ENCODE measurements at places on chromosomes 5 and 9. TPM values are rescaled to one million over a fixed set of nuclear protein-coding genes. Genes with fewer than 3 reads are reported as not detected.

DNA sequence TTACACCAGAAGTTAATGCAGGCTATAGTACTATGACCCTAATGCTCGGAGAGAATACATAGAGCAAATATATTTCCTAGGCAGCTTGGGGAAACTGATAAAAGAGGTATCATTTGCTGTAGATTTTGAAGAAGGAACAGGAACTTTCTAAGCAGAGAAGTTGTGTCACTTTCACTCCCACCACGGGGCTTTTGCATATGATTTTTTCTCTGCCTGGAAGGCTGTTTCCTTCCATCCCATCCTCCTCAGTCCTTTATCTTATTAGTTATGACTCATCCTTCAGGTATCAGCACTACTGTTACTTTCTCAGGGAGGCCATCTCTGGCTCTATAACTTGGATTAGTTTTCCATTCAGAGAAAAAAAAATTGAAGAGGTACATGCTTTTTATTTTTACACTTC is 2006.1 kb upstream of the WWC1 start:
- no peak overlapping the region for H3K27ac ChIP-seq
- H3K4me3 ChIP-seq = no peak overlapping the region
- H3K27me3 ChIP-seq = no peaks in the 10 kb centered on the region

- peaks cover 14% of the 10 kb centered on the region for H3K27me3 ChIP-seq
- DNase-seq = no peak
- H3K4me1 ChIP-seq = peaks cover 15% of the 10 kb centered on the region
- H3K36me3 ChIP-seq = no peaks in the 10 kb centered on the region
- no peak overlapping the region for H3K4me3 ChIP-seq
Measured at GRCh38 chr9:89667726-89668125, 62.9 kb downstream of the GADD45G start.

DNA sequence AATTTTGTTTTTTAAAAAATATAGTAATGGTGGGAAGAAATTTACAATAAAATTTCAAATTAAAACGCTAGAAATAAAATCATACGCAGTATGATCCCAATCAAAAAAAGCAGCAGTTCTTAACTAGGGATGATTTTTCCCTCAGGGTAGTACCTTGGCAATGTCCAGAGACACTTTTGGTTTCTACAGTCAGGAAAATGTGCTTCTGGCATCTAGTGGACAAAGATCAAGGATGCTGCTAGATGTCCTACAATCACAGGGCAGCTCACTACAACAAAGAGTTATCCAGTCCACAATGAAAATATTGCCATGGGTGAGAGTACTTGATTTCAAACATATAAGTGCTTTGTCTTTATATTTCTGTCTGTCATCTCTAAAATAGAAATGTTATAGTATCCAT is 400.2 kb upstream of the SGCD start:
- no peaks in the 10 kb centered on the region for H3K36me3 ChIP-seq
- H3K4me1 ChIP-seq = no peaks in the 10 kb centered on the region
- no peaks in the 10 kb centered on the region for H3K27me3 ChIP-seq
- H3K4me3 ChIP-seq = no peak overlapping the region
- no peak for DNase-seq

- H3K27ac ChIP-seq = no peak overlapping the region
- no peak for DNase-seq
- H3K27me3 ChIP-seq = peaks cover 8% of the 10 kb centered on the region
- H3K36me3 ChIP-seq = no peaks in the 10 kb centered on the region
Measured at GRCh38 chr9:3151672-3152576, 308.0 kb upstream of the PUM3 start.

DNA sequence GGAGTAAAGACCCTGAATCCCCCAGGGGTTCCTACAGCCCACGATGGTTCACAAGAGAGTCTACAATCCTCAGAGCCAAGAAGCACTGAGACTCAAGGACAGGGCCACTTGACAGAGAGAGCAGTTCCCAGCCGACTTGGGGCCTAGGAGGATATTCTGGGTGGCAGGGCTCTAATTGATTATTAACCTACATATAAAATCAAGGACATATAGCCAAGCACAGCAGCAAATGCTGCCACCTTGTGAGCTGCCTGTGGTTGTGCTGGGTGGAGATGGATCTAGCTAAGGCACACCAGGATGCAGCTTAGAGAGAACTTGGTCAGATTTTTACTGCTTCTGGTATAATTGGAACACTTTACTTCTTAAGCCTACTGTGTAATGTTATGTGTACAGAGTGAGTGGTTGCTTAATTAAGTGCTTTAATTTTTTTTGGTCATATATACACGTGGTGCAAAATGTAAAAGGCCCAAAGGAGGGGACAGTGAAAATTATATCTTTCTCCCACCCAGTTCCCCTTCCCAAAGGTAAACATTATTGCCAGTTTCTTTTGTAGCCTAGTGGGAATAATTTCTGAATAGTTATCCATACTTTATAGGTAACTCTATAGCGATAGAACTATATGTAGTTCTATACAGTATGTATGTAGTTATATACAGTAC is 78.8 kb downstream of the F2RL2 start:
- no peaks in the 10 kb centered on the region for H3K36me3 ChIP-seq
- H3K4me3 ChIP-seq = peak overlapping the region; percentile 75
- H3K4me1 ChIP-seq = peaks cover 83% of the 10 kb centered on the region
- no peaks in the 10 kb centered on the region for H3K27me3 ChIP-seq
- peak; percentile 33 for DNase-seq

GRCh38 chr5:163508753-163509152 is 3.3 kb downstream of the MAT2B start:
- no peak for DNase-seq
- H3K4me3 ChIP-seq = peak overlapping the region; percentile 75
- no peaks in the 10 kb centered on the region for H3K27me3 ChIP-seq
- peaks cover 34% of the 10 kb centered on the region for H3K4me1 ChIP-seq

DNA sequence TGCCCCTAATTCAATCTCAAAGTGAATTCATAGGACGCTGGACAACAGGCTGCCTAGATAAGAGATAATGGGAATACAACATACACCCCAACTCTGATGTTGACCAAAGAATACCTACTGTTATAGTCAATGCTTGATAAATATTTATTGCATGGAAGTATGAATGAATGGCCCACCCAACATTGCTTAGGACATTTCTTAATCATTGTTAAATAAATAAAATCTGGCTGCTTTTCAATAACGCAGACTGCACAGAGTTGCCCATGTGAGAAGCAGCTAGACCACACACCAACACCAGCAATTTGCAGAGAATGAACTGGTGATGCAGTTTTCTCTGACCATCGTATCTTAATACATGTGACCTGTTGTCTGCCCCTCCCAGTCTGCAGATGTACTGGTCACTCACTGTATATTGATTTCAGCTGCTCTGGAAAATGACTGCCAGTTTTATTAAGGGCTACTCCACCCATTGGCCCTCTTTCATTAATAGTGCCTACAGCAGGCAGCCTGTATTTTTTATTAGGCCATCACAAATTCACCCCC is 236.2 kb upstream of the WWC1 start:
- no peaks in the 10 kb centered on the region for H3K4me1 ChIP-seq
- H3K4me3 ChIP-seq = no peak overlapping the region
- H3K36me3 ChIP-seq = no peaks in the 10 kb centered on the region
- no peak for DNase-seq
- H3K27ac ChIP-seq = no peak overlapping the region

- no peak overlapping the region for H3K4me3 ChIP-seq
- no peaks in the 10 kb centered on the region for H3K36me3 ChIP-seq
- no peaks in the 10 kb centered on the region for H3K27me3 ChIP-seq
- DNase-seq = no peak
Measured at GRCh38 chr5:147344861-147345260, 110.0 kb downstream of the STK32A start.

DNA sequence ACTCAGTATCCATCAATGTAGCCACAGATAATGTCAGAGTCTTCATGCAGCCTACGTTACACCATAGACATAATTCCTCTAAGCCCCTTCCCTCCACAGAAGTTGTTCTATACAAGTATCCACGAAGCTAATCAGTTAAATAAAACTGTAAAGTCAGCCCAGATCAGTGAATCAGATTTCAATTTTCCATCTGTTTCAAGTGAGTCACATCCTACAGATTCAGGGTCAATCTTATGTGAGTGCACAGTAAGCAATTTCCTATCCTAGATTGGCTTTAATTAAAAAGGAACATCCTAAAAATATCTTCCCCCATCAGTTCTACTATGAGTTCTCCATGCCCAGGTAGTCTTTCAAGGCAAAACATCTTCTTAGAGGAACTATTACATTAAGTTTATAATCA is 402.5 kb downstream of the EFNA5 start:
- H3K4me3 ChIP-seq = no peak overlapping the region
- no peaks in the 10 kb centered on the region for H3K36me3 ChIP-seq
- H3K27ac ChIP-seq = no peak overlapping the region
- DNase-seq = no peak
- H3K27me3 ChIP-seq = peaks cover 7% of the 10 kb centered on the region

GRCh38 chr9:132241483-132241839 is 79.6 kb downstream of the NTNG2 start:
- H3K4me3 ChIP-seq = peak overlapping the region; percentile 92
- no peak for DNase-seq
- peaks cover 34% of the 10 kb centered on the region for H3K27me3 ChIP-seq

- H3K36me3 ChIP-seq = no peaks in the 10 kb centered on the region
- H3K27ac ChIP-seq = no peak overlapping the region
- H3K27me3 ChIP-seq = no peaks in the 10 kb centered on the region
- H3K4me3 ChIP-seq = no peak overlapping the region
- no peak for DNase-seq
Measured at GRCh38 chr5:150946351-150946905, 41.6 kb upstream of the ZNF300 start.

- peaks cover 11% of the 10 kb centered on the region for H3K4me1 ChIP-seq
- peak overlapping the region; percentile 5 for H3K27ac ChIP-seq
- no peaks in the 10 kb centered on the region for H3K27me3 ChIP-seq
- H3K4me3 ChIP-seq = no peak overlapping the region
Measured at GRCh38 chr5:133939668-133940067, 28.8 kb downstream of the C5orf15 start.

- DNase-seq = no peak
- no peaks in the 10 kb centered on the region for H3K27me3 ChIP-seq
- no peak overlapping the region for H3K27ac ChIP-seq
- H3K4me3 ChIP-seq = no peak overlapping the region
Measured at GRCh38 chr5:179307013-179307800, 38.1 kb downstream of the ADAMTS2 start.

- H3K4me3 ChIP-seq = no peak overlapping the region
- H3K27ac ChIP-seq = no peak overlapping the region
- H3K4me1 ChIP-seq = no peaks in the 10 kb centered on the region
- no peaks in the 10 kb centered on the region for H3K36me3 ChIP-seq
- no peak for DNase-seq
- H3K27me3 ChIP-seq = peaks cover 3% of the 10 kb centered on the region
Measured at GRCh38 chr9:27599102-27599869, 26.0 kb upstream of the C9orf72 start.

DNA sequence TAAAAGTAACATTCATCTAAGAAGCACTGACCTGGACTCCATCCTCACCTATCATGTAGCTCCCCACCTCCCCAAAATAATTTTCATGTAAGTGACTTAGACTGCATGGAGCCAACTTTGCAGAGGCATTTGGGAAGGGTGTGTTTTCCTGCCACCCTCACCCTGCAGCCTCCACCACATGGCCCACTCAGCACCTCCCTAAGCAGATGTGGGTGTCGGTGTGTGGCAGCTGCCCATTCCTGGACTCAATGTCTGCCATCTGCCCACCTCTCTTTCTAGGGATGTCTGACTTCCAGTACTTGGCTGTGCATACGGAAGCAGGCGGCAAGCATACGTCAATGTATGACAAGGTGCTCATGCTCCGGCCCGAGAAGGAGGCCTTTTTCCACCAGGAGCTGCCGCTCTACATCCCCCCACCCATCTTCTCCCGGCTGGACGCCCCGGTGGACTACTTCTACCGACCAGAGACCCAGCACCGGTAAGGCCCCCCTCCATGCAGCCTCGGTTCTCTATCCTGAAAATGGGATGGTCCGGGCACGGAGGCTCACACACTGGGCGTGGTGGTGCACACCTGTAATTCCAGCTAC is 12.7 kb downstream of the GTF3C5 start:
- peaks cover 6% of the 10 kb centered on the region for H3K4me1 ChIP-seq
- H3K27me3 ChIP-seq = no peaks in the 10 kb centered on the region
- H3K36me3 ChIP-seq = peaks cover 49% of the 10 kb centered on the region
- H3K4me3 ChIP-seq = no peak overlapping the region
- no peak overlapping the region for H3K27ac ChIP-seq

- H3K27me3 ChIP-seq = peaks cover 4% of the 10 kb centered on the region
- no peaks in the 10 kb centered on the region for H3K36me3 ChIP-seq
- no peak for DNase-seq
- H3K27ac ChIP-seq = no peak overlapping the region
Measured at GRCh38 chr9:38232895-38233294, 159.6 kb upstream of the ALDH1B1 start.

DNA sequence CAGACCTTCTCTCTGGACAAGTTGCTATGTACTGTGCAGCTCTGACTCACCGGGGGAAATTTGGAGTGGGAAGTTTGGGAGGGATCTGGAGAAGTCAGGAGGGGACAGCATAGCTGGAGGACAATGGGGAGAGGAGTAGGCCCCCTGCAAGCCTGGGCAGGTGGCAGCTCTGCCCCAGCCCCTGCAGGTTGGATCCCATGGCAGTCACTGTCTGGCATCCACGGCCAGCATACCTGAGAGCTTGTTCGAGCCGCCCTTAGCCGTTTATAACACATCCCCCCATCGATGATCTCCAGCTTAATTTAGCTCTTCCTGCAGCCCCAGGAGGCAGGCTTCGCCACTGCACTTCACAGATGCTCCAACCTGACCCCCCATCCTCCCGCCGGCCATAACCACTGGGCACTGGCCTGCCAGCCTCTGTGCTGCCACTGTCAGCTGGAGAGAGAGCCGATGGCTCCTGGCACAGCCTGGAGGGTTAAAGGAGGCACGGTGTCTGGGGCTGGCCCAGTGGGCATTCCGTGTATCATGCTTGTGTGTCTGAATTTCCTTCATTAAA is 57.7 kb upstream of the RNU6ATAC start:
- H3K27ac ChIP-seq = no peak overlapping the region
- no peaks in the 10 kb centered on the region for H3K36me3 ChIP-seq
- no peaks in the 10 kb centered on the region for H3K27me3 ChIP-seq
- H3K4me1 ChIP-seq = no peaks in the 10 kb centered on the region

DNA sequence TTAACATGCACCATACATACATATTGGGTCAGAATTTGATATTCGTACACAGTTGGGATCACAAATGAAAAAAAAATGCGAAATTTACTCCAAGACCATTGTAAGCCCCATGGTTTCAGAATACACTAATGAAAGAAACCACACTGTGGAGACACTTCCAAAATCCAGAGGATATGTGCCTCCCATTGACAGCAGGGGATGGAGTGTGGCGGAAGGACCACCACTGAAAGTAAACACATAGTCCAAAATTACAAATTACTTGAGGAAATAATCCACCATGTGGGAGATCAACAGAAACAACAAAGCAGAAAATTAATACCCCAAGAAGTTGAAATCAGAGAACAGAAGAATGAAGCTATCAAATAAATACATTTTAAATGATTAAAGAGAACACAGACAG is 291.6 kb upstream of the PAPPA start:
- H3K4me1 ChIP-seq = no peaks in the 10 kb centered on the region
- H3K27me3 ChIP-seq = no peaks in the 10 kb centered on the region
- no peak for DNase-seq
- no peak overlapping the region for H3K27ac ChIP-seq
- no peak overlapping the region for H3K4me3 ChIP-seq
- no peaks in the 10 kb centered on the region for H3K36me3 ChIP-seq

Gene CDK7
- 46.0 TPM for total RNA-seq

Gene CARD9
- total RNA-seq = 17.6 TPM

Gene SLC44A1
- 3.4 TPM for total RNA-seq

Gene SEMA4D
- total RNA-seq = 317 TPM

Gene PCDHA1
- 0.07 TPM for total RNA-seq

Gene DRD1
- not detected for total RNA-seq

Gene TENT4A
- 39.4 TPM for total RNA-seq

Gene CD274
- total RNA-seq = 36.7 TPM

Gene MZB1
- total RNA-seq = 48.3 TPM

Gene SLC6A19
- total RNA-seq = not detected
